Stimulated activated CD4-positive, alpha-beta T cell treated with anti-CD3 and anti-CD28 coated beads, Interleukin-1b, Interleukin-23, amount 100 ng/mL, for 1 hour (primary cell): ENCODE measurements at places on chromosomes 7 and 10.
A peak's percentile ranks its signal among the peaks of the same experiment; 100 is the strongest.

- no peak for DNase-seq
Measured at GRCh38 chr7:129774871-129775694, 163.6 kb downstream of the NRF1 start.

GRCh38 chr10:20809631-20810030 is 87.5 kb downstream of the NEBL start:
- DNase-seq, result no peak

DNA sequence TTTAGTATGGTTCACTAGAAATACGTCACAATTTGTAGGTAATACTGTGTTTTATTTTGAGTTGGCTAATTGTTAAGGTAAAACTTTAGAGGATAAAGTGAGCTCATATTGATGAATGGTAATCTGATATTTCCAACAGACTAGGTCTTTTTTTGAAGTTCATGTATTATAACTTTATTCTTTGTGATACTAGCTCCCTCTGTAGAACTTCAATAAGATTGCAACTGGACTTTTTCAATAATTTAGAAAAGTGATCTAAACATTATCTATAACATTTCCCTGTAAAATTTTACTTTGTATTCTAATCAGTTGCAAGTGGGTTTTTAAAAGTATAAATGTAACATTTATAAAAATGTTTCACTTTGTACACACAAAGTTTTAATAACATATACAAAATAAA is 83.5 kb downstream of the ADK start:
- no peak for DNase-seq

DNA sequence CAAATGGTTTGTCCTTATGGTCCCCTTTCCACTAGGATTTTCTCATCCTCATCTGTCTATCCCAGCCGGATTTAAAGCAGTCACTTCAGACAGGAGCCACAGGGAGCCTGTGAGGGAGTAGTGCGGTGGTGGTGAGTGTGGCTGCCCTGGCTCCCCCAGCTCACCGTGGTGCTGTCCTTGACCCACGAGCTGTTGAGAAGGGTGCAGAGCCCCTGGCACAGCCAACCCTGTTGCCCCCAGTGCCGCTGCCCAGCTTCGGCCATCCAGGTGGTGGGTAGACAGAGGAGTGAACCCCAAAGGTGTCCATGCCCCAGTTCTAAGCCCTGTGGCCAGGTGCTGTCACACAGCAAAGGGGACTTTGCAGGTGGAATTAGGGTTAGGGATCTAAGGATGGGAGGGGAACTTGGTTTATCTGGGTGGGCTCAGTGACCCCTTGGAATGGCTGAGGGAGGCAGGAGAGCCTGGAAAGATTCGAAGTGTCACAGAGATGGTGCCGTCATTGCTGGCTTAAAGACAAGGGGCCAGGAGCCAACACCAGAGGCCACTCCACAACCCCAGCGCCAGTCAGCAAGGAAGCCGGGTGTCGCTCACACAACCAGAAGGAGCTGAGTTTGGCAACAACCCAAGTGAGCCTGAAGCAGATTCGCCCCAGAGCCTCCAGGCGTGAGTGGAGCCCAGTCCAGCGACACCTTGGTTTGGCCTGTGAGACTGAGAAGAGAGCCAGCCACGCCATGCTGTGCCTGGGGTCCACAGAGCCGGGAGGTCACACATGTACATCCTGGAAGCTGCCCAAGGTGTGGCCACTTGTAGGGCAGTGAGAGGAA is 142.4 kb downstream of the ADCY1 start:
- DNase-seq, result no peak

- no peak for DNase-seq
Measured at GRCh38 chr7:91771921-91772815, 108.3 kb downstream of the MTERF1 start.

DNA sequence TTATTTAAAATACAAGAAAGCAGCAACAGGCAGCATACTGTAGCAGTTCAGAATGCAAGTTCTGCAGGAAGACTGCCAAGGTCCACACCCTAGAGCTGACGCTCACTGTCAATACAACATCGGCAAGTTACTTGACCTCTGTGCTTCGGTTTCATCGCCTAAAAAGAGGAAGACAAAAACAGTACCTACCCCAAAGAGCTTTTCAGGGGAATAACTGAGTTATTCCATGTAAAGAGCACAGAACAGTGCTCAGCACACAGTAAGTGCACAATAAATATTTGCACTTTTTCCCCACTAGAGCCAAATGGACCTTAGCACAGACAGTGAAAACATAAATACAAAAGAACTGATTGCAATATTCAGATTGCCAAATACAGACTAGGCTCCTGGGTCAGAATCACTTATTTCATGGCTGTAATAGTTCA is 88.6 kb downstream of the USP6NL start:
- no peak for DNase-seq

DNA sequence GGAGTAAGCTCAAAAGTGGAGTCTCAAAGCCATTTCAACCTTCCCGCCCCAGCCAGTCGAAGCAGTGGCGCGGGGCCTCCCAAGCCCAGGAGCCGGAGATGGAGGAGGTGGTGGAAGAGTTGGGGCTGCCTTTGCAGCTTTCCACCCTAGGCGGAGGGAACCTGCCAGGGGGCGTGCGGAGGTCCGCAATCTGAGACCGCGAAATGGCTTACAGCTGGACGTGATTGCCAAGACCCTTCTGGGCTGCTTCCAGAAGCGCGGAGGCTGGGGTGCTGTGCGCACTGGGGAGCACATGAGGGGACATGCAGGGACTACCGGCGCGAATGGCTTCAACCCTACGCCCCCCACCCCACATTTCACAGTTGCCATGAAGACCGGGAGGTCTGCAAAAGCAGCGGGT is 86.2 kb downstream of the PRR15 start:
- DNase-seq, result no peak

GRCh38 chr7:117830422-117830954 is 42.8 kb downstream of the CTTNBP2 start:
- DNase-seq, result no peak

GRCh38 chr7:2416063-2416462 is 12.7 kb downstream of the CHST12 start:
- no peak for DNase-seq

- no peak for DNase-seq
Measured at GRCh38 chr10:6140965-6141295, 52.1 kb downstream of the RBM17 start.

DNA sequence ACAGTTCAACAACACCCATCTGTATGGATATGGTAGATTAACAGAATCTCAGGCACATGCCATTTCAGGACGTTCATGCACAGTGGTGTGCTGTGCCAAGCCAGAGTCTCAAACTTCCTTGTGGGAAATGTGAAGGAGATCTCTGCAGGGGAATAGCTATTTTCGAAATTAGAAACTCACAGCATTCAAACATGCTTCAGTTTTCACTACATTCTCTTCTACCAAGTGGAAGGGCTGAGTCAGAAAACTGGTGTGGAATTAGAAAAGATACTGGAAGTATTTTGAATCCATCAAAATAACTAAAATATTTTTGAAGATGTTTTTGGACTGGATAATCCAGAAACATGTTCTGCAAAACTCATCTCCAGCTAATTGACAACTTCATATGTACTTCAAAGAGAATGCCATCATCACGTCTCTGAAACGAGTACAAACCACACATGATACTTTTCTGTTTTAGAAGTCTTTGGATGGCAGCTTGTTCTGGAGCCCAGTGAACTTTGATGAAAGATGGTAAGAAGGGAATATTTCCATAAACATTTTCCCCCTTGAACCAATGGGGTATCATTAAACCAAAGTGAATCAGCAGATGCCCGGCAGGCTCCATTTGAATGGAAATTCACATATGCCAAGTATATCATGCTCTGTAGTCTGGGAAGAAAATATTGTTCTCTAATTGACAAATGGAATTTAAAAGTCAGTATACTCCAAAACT is 616.3 kb upstream of the IGFBP3 start:
- DNase-seq, result no peak

- no peak for DNase-seq
Measured at GRCh38 chr10:35506741-35507140, 98.4 kb upstream of the GJD4 start.

DNA sequence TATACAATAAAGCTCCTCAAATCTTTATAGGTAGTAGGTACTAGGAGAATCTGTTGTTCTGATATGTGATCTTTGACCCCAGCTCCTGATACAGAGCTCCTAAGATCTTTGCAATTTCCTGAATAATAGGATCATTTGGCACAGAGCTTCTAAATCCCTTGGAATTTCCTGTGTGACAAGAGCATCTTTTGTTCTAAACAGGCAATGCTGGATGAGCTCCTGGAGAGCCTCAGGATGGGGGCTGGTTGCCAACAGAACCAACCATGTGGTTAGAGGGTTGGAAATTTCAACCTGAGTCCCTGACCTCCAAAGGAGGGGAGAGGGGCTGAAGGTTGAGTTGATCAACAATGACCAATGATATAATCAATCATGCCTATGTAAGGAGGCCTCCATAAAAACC is 629.0 kb downstream of the CCSER2 start:
- no peak for DNase-seq

- DNase-seq, result no peak
Measured at GRCh38 chr10:61620506-61620905, 42.2 kb upstream of the CABCOCO1 start.

DNA sequence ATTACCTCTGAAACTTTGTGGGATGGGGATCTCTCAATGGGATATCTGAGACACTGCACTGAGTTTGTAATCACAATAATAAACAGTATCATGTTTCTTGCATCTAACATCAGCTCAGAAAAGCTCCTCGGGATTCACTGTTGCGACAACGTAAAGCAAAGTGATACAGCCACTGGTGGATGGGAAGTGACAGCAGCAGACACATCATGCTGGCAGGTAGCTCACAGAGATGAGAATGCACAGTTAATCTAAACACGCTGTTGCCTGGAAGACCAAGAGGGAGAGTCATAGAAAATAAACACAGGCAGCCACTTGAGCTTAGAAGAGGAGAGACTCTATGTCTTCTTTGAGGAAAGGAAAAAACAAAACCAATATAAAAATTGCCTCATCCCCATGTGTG is 513.8 kb downstream of the MAGI2 start:
- DNase-seq, result no peak

DNA sequence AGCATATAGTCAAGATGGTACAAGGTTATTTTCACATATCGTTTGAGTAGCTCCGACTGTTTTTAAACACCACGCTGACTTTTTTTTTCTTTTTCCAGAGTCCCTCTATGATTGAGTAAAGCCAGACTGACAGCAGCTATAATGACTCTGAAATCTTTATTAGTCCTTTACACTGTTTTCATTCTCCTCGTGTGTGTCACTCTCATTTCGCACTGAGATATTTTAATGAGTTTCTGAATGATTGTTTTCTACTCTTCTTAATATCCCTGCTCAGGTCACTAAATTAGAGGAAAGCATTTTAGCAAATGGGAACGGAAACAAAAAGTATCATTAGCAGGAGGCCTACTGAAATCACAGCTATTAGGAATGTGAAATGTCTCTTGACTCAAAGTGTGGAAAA is 162.3 kb upstream of the MTPN start:
- DNase-seq, result no peak

DNA sequence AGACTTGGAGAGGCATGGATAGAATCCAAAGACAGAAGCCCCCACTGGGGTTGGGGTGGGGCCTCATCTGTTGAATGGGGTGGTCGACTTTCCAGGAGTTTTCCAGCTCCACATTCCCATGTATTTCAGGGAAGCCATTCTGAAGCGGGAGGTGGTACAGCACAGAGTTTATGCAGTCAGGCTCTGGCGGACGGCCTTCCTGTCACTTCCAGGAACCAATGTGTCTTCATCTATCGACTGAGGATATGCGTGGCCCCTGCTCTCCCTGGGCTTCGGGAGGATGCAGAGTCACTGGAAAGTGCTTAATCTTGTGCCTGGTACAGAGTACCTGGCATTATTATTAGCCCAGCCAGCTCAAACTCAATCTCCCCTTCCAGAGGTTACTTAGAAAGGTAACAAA is 26.3 kb downstream of the DOCK1 start:
- DNase-seq, result no peak

- no peak for DNase-seq
Measured at GRCh38 chr10:115129752-115130151, 36.6 kb downstream of the ATRNL1 start.

DNA sequence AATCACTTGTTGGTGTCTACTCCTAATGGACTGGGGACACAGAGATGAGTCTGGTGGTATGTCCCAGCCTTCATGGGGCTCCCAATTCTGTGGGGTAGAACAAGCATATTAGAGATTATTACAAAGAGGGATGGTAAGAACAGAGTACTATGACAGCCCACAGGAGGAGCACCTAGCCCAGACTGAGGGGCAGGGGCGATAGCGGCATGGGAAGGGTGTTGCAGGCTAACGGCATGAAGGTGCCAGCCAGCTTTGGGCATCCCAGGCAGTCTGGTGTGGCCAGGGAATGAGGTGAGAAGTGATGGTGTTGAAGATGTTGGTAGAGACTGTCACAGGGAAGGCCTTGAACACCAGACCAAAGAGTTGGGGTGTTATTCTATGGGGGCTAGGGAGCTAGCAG is 280.0 kb downstream of the RPS24 start:
- DNase-seq, result no peak

GRCh38 chr10:90227217-90227656 is 525.8 kb downstream of the KIF20B start:
- no peak for DNase-seq

- DNase-seq, result no peak
Measured at GRCh38 chr7:26179422-26179821, 21.1 kb downstream of the HNRNPA2B1 start.

GRCh38 chr7:95730493-95731280 is 41.7 kb upstream of the DYNC1I1 start:
- no peak for DNase-seq

- DNase-seq, result peak; percentile 48
Measured at GRCh38 chr10:62610649-62611229, 193.8 kb upstream of the ADO start.

- DNase-seq, result no peak
Measured at GRCh38 chr10:103350175-103350516, 794 bp downstream of the PCGF6 start.

- no peak for DNase-seq
Measured at GRCh38 chr10:9285690-9286089, 1231.2 kb downstream of the GATA3 start.
